Skeletal muscle cell (primary cell): ENCODE measurements at places on chromosomes 16 and 17.

DNA sequence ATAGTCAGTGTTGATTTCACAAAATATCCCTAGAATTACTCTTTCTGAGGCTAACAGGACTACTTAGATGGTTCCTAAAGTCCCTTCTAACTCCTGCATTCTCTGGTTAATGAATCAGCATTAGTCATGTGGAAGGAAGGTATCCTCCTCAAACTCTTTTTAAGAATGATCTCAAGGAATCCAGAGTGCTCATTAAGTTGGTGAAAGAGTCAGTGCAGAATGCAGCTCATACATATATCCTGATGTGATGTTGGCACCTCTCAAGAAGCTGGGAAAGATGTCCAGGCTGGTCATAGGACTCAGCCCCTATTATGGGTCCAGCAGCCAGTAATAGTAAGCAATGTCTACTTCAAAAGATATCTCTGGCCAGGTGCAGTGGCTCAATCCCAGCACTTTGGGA, 65.5 kb downstream of the PIGL start:
- peak; percentile 63 for DNase-seq

GRCh38 chr17:21252796-21253645, at the start of gene NATD1:
TSS of gene NATD1 (minus strand) at chr17:21253410. CDS start at chr17:21253264, 146 bp downstream.
- peak; percentile 41 for DNase-seq

GRCh38 chr17:18111330-18111971, 2.9 kb downstream of the MYO15A start:
- DNase-seq: no peak

- DNase-seq: no peak
These were observed 1.7 kb downstream of the ANKRD40CL start for GRCh38 chr17:50765454-50766221.

- no peak for DNase-seq
These were observed 12.6 kb downstream of the ST6GALNAC2 start for GRCh38 chr17:76573096-76573495.

- DNase-seq: no peak
These were observed 55.4 kb upstream of the DOC2B start for GRCh38 chr17:236641-237405.

- no peak for DNase-seq
These were observed 39.0 kb downstream of the ABCC1 start for GRCh38 chr16:15988268-15989013.

GRCh38 chr16:56625140-56625942, at the start of gene MT1E:
TSS of gene MT1E (plus strand) at chr16:56625781. CDS start at chr16:56625852, 71 bp downstream.
- peak; percentile 49 for DNase-seq

GRCh38 chr17:39365242-39365641, 36.2 kb downstream of the FBXL20 start:
- DNase-seq: peak; percentile 3

DNA sequence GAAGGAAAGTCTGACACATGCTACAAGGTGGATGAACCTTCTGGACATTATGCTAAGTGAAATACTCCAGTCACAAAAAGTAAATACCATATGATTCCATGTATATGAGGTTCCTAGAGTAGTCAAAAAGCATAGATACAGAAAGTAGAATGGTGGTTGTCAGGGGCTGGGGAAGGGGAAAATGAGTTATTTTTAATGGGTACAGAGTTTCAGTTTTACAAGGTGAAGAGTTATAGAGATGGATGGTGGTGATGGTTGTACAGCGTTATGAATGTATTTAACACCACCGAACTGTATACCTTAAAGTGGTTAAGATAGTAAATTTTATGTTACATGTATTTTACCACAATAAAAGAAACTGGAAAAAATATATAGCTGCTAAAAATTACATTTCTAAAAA, 17.9 kb downstream of the RAD51D start:
- DNase-seq: no peak

DNA sequence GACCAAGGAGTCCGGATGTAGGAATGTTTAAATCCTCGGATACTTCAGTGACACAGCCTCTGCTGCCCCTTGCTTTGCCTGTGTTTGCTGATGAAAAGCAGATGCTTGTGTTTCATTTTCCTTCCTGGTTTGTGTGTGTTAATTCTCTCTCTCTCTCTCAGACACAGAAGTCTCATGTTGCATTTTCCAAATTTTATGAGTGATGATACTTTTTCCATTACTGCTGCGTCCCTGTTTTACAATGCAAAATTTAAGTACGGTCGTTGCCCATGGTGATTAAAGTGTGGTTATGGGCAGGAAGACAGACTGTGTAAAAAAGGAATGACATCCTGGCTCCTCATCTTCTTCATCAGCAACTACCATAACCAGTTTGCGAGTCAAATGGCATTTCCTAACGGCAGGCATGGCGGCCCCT, 5.7 kb downstream of the RMI2 start:
- no peak for DNase-seq

GRCh38 chr16:12547608-12547922, 256.1 kb downstream of the CPPED1 start:
- peak; percentile 22 for DNase-seq

GRCh38 chr16:51753467-51754127, 602.5 kb upstream of the SALL1 start:
- DNase-seq: no peak

GRCh38 chr17:67125924-67126323, 81.6 kb downstream of the CACNG1 start:
- no peak for DNase-seq

GRCh38 chr17:64212122-64212521, 50.9 kb downstream of the TEX2 start:
- DNase-seq: peak; percentile 56

- no peak for DNase-seq
These were observed 4.7 kb downstream of the DUSP14 start for GRCh38 chr17:37494401-37494831.

- DNase-seq: no peak
These were observed 16.0 kb upstream of the ITGB4 start for GRCh38 chr17:75704963-75705875.

- no peak for DNase-seq
These were observed 50.2 kb upstream of the NOG start for GRCh38 chr17:56543280-56543679.

DNA sequence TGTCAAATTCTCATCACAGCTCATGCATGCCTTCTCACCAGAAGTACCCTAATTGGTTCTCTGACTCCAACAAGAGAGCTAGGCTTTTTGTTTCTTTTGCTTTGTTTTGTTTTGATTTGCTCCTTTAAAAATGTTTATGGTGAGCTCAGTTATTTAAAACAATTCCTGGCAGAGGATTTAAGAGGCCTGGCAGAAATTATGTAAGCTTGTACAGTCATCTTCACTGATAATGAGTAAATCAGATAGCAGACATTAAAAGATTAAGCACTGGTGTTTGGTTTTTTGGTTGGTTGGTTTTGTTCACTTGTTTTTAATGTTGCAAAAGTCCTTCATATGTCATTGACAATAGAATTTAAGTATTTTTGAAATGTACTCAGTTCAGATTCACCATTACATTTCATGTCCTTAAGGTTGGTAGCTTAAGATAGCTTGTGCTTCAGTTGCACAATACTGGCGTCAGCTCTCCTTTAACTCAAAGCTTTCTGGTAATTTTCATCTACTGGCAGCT, 378.9 kb downstream of the CDH13 start:
- no peak for DNase-seq

DNA sequence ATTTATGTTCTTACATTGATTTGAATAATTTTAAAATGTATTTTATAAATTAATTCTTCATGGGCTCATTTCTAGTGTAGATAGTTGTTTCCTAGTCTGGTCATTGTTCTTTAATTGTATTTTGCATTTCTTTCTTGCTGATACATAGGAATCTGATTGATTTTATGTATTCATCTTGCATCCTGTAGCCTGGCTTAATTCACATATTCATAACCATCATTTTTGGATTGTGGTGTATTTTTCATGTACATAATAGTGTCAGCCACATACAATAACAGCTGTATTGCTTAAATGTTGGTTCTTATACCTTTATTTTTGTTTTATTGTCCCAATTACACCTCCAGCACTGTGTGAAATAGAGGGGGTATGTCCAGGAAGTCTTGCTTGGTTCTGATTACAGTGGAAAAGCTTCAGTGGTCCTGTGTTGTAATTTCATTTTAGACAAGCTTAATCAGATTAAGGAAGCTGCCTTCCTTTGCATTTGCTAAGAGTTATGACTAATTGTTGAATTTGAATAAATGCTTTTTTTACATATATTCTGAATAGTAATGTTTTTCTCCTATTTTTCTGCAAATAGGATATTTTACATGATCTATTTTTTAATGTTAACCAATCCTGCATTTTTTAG, 103.7 kb downstream of the USP22 start:
- DNase-seq: no peak

DNA sequence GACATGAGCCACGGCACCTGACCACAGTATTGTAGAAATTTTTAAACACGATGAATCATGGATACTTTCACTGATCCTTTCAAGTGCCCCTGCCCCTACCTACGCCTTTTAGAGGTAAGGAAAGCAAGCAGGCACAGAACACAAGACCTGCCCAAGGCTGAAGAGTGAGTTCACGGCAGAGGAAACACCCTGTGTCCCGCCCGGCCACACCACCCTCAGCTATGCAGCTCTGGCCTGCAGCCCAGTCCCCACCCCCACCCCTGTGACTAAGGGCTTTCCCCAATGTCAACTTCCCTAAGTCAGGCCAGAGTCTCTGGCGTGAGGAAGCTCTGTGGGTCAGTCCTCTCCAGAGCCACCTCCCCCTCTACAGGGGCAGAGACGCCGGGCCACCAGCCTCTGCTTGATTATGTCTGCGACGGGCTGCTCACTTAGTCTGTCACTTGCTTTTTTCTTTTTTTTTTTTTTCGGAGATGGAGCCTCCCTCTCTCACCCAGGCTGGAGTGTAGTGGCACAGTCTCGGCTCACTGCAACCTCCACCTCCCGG, 8.4 kb downstream of the SLC16A5 start:
- DNase-seq: no peak

DNA sequence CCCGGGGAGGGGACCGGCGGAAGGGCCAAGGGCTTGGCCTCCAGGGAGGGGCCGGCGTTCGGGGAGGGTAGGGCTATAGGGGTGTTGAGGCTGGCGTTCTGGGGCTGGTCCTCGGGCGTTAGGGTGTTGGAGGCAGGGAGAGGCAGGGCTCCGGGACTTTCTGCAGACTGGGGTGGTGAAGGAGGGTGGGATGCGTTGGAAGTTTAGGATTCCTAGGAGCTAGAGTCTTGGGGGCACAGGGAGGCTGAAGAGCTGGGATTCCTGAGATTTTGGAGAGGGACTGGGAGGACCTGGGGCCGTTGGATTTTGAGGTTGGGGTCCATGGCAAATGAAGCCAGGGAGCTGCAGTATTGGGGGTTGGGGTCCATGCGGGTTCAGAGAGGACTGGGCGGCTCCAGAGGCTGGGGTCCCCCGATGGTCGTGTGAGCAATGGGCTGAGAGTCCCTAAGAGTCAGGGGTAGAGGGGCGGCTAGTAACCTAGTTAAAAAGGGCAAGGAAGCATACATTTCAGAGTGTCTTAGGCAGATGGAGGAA, 740 bp downstream of the NFATC2IP start:
- DNase-seq: no peak

GRCh38 chr17:75480281-75480680, 23.8 kb downstream of the TMEM94 start:
- no peak for DNase-seq

GRCh38 chr16:4780235-4780634, 7.9 kb downstream of the SEPTIN12 start:
- DNase-seq: no peak

GRCh38 chr17:34884597-34884996, 76.7 kb downstream of the CCT6B start:
- DNase-seq: no peak

GRCh38 chr17:67421869-67422273, 44.8 kb downstream of the PITPNC1 start:
- DNase-seq: peak; percentile 90

GRCh38 chr16:49876716-49877129, 20.8 kb upstream of the ZNF423 start:
- no peak for DNase-seq

- DNase-seq: no peak
These were observed 24.2 kb downstream of the KLHL36 start for GRCh38 chr16:84672276-84673202.

GRCh38 chr16:10877472-10877946, 507 bp downstream of the CIITA start:
- DNase-seq: no peak

- DNase-seq: no peak
These were observed 1.2 kb upstream of the GNG13 start for GRCh38 chr16:801584-802363.

DNA sequence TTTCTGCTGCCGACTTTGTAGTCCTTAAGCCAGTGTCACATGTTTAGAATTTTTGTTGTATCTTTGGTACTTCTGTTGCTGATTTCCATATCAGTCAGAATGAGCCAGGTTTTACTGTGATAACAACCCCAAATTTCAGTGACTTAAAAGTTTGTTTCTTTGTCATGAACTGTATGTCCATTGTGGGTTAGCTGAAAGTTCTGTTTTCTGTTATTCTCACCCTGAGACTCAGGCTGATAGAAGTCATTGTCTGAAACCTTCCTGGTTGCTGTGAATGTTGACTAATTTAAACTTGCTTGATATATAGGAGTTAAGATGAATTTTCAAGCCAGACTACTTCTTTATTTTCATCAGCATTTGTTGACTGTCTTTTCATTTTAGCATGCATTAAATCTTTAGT, 68.8 kb downstream of the MRTFB start:
- DNase-seq: no peak

- DNase-seq: no peak
These were observed 8.4 kb downstream of the C1QBP start for GRCh38 chr17:5430413-5430999.

DNA sequence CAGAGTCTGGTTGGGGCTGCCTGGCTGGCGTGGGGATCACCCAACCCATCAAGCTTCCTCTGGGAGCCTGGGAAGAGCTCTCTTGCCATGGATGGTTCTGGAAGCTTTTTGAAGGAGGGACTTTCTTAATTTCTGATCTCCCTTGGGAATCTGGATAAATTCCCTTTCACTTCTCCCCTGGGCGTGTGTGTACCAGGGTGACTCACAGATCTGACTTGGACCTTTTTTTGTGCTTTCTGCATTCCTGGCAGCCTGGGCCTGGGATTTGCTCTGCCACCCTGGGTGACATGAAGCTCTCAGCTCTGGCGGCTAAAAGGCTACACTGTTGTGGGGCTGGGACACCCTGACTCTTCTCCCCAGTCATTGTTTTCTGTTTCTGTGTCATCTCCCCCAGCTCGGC, 70.1 kb downstream of the ABCC1 start:
- DNase-seq: no peak

GRCh38 chr16:30381291-30382041, 895 bp downstream of the SEPTIN1 start:
- no peak for DNase-seq

DNA sequence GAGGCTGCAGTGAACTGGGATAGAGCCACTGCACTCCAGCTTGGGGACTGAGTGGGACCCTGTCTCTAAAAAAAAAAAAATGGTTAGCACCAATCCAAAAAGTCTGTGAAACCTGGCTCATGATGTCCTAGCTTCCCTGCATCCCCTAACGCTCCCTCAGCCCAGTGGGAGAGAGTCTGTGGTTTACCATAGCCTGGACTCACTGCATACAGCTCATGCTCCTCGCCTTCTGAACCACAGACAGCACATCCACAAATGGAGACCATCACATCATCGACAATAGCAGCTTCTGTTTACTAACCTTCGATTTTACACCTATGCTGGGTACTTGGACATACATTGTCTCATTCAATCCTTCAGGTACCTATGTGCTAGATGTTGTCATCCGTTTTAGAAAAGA, 43.6 kb downstream of the NLRC5 start:
- no peak for DNase-seq
